ENCODE measurements at places on chromosomes 5 and 9.

DNA sequence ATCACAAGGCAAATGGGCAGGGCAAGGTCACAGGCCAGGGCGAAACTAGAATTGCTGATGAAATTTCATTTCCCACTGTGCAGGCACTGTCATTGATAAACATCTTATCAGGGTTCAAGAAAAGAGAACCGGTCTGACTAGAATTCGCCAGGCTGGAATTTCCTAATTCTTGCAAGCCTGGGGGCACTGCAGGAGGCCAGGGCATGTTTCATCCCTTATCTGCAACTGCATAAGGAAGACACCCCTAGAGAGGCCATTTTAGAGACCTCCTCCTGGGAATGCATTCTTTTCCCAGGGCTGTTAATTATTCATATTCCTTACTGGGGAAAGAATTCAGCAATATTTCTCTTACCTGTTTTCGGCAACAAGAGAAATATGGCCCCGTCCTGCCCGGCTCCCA is 266.2 kb upstream of the CYLC2 start:
- DNase-seq, result no peak

DNA sequence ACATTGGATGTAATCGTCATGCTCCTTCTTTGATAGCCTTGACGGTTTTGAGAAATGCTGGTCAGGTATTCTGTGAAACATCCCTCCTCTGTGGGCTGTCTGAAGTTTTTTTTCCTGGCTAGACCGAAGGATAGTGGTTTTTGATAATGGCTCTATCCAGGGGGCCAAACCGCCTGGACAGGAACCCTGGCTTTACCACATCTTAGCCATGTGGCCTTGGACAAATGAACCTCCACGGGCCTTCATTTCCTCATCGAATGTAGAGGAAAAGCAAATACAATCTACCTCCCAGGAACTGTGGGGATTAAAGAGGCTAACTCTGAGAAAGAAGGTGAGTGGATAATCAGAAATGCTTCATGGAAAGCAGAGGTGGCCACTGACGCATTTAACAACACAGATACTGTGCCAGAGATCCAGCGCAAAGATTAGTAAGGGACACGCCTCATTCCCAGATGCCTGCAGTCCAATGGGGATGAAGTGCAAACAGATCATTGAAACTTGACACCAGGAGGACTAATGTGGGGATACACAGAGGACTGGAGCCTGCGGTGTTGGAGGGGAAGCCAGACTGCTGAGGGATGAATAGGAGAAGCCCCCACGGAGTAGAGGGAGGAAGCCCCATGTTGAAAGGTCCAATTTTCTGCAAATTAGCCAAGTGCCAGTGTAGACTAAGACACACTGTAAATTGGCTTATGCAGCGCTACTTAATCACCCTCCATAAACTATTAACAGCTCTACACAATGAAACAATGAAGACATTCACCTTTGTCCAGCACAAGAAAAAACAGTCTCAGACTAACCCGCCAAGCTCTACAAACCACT is 41.6 kb downstream of the MYO10 start:
- no peak for DNase-seq

GRCh38 chr5:137283801-137284200 is 215.3 kb downstream of the SPOCK1 start:
- no peak for DNase-seq

DNA sequence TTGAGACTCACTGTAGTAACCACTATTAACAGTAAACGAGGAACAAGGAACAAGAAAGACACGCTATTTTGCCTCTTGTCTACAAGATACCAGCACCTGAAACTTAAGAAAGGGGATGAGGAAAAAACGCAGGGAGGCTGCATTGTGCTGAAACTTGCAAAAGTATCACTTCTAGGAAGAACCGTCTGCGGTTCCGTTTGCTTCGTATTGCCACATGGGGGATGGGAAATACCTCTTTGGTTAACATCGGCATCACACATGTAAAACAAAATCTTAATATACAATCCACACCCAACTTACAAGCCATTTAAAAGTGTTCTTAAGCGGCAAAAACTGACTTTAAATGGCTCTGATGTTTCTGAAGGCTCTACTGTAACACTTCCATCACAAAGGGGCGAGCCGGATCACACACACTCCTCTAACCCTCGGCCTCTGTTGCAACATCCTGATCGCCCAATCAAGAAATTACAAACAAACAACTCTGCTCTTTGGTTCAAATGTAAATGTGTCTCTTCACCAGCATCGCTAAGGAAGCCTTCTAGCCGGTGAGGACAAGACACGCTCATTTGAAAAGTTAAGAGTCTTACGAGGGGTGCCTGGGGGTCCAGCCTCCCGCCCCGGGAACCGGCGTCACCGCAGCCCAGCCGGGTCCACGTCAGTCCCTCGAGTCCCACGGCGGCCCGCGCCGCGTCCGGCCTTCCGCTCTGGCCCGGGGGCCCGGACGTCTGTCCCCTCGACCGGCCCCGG is 621 bp downstream of the SEC16A start:
- DNase-seq, result peak; percentile 45
